ENCODE measurements at places on chromosomes 6 and 20. TPM values are rescaled to one million over a fixed set of nuclear protein-coding genes. Genes with fewer than 3 reads are reported as not detected.

COL10A1 gene
- not detected for total RNA-seq

TMEM239 gene
- not detected for total RNA-seq

RRAGD gene
- 12.2 TPM for total RNA-seq

ATAT1 gene
- 14.2 TPM for total RNA-seq

SLC22A1 gene
- total RNA-seq: 2.4 TPM

C4A gene
- total RNA-seq: 6.9 TPM

RBPJL gene
- total RNA-seq: not detected

RSPO3 gene
- total RNA-seq: not detected

TRAPPC3L gene
- total RNA-seq: not detected

SLC17A4 gene
- not detected for total RNA-seq

GRCh38 chr6:28953039-28953584 lies 29.3 kb upstream of the TRIM27 start:
- DNase-seq: peak; percentile 57

DNA sequence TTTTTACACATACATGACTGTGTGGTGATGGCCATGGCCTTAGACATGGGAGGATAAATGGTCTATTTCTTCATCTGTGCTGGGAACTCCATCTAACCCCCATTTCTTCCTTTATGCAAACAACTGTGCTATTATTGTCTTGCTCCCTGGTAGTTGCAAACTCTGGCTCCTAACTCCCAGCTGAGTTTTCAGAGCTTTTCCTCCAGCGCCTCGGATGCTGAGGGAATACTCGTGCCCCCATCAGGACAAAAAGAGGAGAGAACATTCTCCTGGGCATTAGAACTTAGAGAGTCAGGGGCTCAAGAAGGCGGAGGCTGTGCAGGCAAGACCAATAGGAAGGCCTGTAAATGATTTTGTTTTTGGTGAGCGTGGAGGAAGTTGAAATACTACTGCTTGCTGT lies 2.1 kb downstream of the DAAM2 start:
- no peak for DNase-seq

DNA sequence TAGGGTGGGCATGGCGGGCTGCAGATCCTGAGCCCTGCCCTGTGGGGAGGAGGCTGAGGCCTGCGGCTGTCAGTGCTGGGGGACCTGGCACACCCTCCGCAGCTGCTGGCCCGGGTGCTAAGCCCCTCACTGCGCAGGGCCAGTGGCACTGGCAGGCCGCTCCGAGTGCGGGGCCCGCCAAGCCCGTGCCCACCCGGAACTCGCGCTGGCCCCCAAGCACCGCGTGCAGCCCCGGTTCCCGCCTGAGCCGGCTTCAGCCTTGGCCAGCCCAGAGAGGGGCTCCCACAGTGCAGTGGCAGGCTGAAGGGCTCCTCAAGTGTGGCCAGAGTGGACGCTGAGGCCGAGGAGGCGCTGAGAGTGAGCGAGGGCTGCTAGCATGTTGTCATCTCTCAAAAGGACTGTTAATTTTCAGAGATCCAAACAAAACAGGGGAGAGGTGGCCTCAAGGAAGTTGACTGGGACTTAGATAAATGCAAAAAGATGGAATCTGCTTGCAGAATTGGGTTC lies 74.5 kb upstream of the RBM24 start:
- no peak for DNase-seq

DNA sequence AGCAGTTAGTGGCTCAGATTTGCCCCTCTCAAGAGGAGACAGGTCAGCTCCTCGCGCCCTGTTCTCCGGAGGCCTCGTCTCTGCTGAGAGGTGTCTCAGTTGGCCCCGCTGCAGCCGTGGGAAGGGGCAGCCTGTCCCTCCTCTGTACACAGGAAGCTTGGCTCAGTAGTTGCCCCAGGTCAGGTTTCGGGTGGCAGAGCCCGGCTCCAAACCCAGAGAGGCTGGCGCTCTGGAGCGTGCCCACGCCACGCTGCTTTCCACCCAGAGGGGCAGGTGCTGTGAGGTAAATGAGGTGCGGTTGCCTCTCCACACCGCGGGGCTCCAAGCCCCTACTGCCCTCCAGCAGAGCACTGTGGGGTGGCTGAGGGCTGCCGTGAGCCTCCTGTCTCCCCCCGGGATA lies 16.0 kb downstream of the DYNLT1 start:
- DNase-seq: no peak

DNA sequence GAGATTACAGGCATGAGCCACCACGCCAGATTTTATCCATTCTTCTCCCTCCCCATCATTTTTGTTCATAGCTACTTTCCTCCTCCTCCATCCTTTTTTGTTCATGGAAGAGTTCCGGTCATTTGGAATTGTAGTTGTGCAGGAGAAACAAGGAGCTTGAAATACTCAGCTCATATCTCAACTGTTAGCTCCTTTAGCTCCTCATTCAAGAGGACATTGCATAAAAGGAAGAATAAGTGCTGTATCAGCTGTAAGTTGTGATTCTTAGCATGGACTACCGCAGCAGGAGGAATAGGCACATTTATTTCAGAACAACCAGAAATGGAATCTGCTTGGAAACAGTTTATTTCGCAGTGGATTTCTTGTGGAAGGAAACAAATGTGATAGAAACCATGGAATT lies 7.6 kb downstream of the STXBP5 start:
- no peak for DNase-seq

DNA sequence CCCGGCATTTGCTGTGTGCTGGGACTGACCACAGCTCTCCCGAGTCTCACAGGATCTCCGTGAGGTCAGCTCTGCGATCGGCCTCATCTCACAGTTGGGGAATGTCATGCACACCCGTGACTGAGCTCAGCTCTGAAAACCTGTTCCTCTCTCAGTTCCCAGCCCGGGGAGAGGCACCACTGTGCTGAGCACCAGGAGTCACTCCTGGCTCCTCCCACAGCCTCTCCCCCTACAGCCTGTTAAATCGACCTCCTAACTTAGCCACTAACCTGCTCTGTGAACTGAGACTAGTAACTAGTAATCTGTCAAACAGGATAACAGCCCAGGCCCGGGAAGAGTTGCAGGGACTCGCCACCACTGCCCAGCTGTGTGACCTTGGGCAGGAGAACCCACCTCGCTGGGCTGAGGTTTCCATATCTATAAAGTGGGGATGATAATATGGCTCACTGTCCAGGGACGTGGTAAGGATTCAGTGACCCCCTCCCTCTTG lies 20.1 kb upstream of the NOL4L start:
- DNase-seq: no peak

- DNase-seq: no peak
Observed at GRCh38 chr6:129590408-129591022, 119.5 kb downstream of the ARHGAP18 start.

DNA sequence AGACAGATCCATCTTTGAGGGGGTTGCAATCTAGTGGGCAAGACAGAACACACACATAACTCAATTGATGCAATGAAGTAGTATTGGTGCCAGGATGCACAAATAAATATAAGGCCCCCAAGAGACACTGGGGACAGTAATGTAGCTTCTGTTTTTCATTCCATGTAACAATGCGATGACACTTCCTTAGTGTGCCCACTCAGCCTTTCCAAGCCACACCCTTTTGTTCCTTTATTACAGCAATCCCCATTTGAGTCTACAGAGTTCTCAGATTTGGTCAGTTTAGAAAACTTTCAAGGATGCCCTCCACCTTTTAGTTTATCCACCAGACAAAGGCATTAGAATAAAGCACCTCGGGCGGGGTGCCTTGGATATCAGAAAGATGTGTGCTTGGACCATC lies 15.5 kb downstream of the TGM3 start:
- no peak for DNase-seq

- DNase-seq: no peak
Observed at GRCh38 chr6:107390685-107391435, 68.5 kb downstream of the PDSS2 start.

DNA sequence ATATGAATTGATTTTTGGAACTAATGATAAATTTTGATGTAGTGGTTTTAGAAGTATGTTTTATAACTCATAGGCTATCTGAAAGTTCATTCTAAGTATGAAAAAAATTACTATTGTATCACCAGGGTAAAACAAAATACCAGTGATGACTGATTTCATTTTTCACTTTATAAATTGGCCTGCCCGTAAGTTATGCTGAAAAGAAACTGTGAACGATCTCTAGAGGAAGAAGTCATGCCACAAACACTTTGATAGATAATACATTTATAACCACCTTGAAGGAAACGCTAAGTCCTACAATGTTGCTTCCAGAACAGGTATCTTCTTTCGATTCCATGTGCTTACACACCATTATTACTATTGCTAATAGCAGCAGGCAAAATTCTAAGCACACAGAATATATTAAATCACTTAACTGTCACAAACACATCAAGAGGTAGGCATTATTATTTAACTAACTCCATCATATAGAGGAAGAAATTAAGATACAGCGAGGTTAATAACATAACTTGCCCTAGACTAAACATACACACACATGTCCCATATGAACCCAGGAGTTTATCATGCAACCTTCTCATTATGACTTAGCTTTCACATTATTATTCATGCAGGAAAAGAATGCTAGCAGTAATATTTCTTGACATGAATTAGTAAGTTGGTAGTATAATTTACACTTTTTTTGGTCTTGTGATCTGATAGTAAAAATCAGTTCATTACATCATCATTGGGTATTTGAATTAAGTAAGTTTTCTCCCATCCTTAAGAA lies 44.7 kb downstream of the RGS17 start:
- no peak for DNase-seq

- DNase-seq: peak; percentile 64
Observed at GRCh38 chr6:166627875-166628801, 1.1 kb upstream of the RPS6KA2 start.

DNA sequence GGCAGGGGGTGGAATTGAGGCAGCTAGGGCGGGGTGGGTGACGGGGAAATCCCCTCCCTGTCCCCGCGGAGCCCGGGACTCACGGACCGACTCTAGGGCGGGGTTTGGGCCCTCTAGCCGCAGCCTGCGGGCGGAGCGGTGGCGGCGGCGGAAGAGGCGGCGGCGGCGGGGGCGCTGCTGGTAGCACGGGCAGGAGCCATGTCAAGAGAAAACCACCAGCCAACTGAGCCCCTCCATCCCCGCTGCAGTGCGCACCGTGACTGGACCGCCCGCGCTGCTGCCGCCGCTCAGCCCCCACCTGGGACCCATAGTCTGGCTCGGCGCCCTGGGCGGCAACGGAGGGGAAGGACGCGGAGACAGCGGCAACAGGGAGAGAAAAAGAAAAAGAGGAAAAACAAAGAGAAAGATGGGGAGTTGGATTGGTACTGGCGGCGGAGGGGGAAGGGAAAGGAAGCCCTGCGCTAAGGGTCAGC lies 1.2 kb upstream of the C6orf62 start:
- peak; percentile 79 for DNase-seq

DNA sequence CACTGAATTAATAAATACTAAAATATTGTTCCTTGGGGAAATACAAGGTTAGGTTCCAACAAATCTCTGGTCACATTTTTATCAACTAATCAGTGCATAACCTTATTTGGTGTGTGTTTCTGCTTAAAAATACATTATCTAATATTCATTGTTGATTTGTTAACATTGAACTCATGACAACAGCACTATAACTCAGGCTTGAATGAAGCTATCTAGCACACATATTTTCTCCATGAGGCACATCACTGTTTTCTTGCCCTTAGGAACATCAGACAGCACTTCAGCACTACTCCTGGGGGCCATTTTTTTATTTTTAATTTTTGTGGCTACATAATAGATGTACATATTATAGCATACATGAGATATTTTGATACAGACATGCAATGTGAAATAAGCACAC lies 277.2 kb upstream of the NT5E start:
- DNase-seq: no peak

- DNase-seq: peak; percentile 10
Observed at GRCh38 chr6:168658059-168658458, 217.1 kb downstream of the SMOC2 start.

- DNase-seq: no peak
Observed at GRCh38 chr20:50130995-50131394, 18.0 kb upstream of the UBE2V1 start.

Measured in activated T-cell treated with anti-CD3 and anti-CD28 coated beads, Interleukin-2, amount 50 U/mL, for 72 hours (primary cell).